NCI-H2081 (cell line): ENCODE measurements at places on chromosomes 2 and 18.
A peak's percentile ranks its signal among the peaks of the same experiment; 100 is the strongest.

DNA sequence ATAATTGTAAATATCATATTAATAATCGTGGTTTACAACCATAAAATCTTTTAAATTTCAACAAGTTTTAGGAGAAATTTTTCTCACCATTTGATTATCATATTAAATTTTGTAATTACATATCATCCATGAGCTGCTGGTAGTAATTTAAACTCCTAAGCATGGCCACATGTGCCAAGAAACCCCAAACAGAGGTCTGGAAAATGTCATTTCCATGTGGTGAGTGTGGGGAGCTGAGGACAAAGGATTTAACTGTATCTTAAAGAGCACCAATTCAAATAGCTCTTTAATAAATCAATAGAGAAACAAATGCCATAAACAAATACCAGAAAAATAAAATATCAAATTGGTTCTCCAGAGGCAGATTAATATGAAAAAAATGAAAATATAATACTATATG lies 26.3 kb downstream of the PSME4 start:
- DNase-seq: no peak

DNA sequence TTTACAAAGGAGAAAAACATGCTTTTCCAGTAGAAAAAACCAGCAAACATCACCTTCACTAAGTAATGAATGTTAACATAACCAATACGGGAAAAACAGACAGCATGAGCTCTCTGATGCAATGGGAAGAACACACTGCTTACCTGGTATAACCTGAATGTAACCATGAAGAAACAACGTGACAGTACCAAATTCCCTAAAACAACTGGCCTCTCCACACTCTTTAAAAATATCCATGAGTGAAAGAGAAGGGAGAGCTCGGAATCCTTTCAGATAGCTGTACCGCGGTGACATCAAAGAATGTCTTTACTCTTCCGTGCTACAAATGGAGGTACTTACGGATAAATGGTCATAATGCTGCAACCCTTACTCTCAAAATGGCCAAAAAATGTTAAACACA lies 32.1 kb downstream of the SAP130 start:
- no peak for DNase-seq

GRCh38 chr18:30088238-30089015 lies 954.1 kb downstream of the DSC3 start:
- DNase-seq: no peak

- peak; percentile 54 for DNase-seq
Observed at GRCh38 chr2:40244675-40245074, 207.2 kb downstream of the SLC8A1 start.

- DNase-seq: no peak
Observed at GRCh38 chr2:149050188-149050587, 11.7 kb downstream of the LYPD6B start.

DNA sequence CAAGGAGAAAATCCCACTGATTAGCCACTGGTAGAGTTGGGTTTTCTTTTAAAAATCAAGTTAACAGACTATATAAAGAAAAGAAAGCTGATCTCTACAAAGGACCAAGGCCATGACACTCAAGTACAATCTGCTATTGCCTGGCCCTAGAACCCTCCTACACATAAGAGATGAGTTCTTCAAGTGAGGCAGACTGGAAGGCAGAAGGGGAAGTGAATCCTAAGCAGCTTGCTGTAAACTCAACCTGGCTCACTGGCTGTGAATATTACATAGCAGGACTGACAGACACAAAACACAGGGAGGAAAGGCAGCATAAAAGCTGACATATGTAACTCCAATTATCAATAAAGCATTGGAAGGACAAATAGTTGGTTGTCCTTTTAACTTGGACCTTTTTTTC lies 65.4 kb downstream of the TRIP12 start:
- DNase-seq: no peak

- DNase-seq: no peak
Observed at GRCh38 chr2:239249048-239249447, 151.8 kb downstream of the HDAC4 start.

- DNase-seq: no peak
Observed at GRCh38 chr18:23929362-23929930, 85.1 kb upstream of the TTC39C start.

GRCh38 chr2:88038263-88039105 lies 17.1 kb downstream of the KRCC1 start:
- DNase-seq: no peak

DNA sequence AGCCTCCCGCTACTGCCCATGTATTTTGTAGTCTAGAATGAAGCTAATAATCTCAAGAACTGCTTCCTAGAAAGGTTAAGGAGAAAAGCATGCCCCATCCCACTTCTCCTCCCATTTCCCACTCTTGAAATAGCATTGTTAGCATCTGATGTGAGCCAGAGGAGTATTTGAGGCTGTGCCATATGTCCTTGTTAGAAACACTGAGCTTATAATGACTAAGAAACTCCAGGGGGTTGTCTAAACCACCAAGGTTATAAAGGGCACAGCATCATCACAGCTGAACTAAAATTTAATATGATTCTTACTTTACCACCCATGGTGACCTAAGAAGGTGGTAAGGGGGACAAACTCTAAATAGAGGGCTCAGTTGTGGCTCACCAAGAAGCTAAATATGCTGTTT lies 16.6 kb downstream of the TSPYL6 start:
- DNase-seq: no peak
